Aortic smooth muscle cell (primary cell): ENCODE measurements at places on chromosomes 5 and 9. TPM values are rescaled to one million over a fixed set of nuclear protein-coding genes. Genes with fewer than 3 reads are reported as not detected.

Gene PAEP
- not detected in 2 replicates for total RNA-seq

Gene SPATA31A3
- not detected in 2 replicates for total RNA-seq

Gene PRSS3
- 40.8 and 55.5 TPM in 2 replicates for total RNA-seq

Gene TXNDC8
- total RNA-seq = not detected in 2 replicates

Gene CDX1
- total RNA-seq = 0.12 and 0.13 TPM in 2 replicates

Gene GRM6
- not detected in 2 replicates for total RNA-seq
